ENCODE measurements at places on chromosomes 2 and 18. TPM values are rescaled to one million over a fixed set of nuclear protein-coding genes. Genes with fewer than 3 reads are reported as not detected.

- no peak overlapping the region for H3K27ac ChIP-seq
- no peak overlapping the region for H3K4me3 ChIP-seq
- no peaks in the 10 kb centered on the region for H3K27me3 ChIP-seq
- no peaks in the 10 kb centered on the region for H3K36me3 ChIP-seq
These were observed 338.3 kb downstream of the CYRIA start for GRCh38 chr2:16327326-16327725.

Gene PIEZO2
- 10.3 TPM for total RNA-seq

DNA sequence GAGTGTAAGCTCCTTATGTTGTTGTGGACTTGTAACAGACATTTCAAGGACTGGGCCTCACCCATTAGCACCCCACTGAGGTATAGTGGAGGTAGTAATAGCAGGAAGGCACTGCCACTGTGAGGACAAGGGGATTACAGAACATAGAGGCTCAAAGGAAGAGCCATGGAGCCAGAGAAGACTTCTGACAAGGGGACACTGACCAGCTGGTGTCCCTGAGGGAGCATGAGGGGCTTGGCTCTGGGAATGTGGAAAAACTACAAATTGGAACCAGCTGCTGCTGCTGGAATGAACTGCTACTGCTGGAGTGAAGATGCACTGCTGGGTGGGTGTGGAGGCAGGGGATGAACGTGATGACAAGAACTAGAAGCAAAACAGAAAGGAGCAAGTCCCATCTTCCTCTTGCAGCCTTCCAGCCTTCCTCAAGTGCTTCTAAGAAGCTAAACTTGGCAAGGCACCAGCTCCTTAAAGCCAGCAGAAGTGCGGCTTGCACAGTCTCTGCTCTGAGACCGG is 167.3 kb upstream of the NOSTRIN start:
- no peak for DNase-seq
- no peaks in the 10 kb centered on the region for H3K36me3 ChIP-seq
- H3K4me3 ChIP-seq = no peak overlapping the region
- no peaks in the 10 kb centered on the region for H3K27me3 ChIP-seq

GRCh38 chr2:17302281-17302680 is 216.0 kb downstream of the RAD51AP2 start:
- no peak overlapping the region for H3K4me3 ChIP-seq
- no peaks in the 10 kb centered on the region for H3K4me1 ChIP-seq
- no peak overlapping the region for H3K27ac ChIP-seq
- H3K36me3 ChIP-seq = no peaks in the 10 kb centered on the region
- no peaks in the 10 kb centered on the region for H3K27me3 ChIP-seq

Gene ANO7
- 0.27 TPM for total RNA-seq

Gene FRZB
- total RNA-seq = 203 TPM
